Liver (tissue), 10 donors: ENCODE measurements at places on chromosomes 1 and 21.

- DNase-seq, result peak; percentile 19
Observed at GRCh38 chr1:29444782-29445729, 208.7 kb downstream of the PTPRU start.

DNA sequence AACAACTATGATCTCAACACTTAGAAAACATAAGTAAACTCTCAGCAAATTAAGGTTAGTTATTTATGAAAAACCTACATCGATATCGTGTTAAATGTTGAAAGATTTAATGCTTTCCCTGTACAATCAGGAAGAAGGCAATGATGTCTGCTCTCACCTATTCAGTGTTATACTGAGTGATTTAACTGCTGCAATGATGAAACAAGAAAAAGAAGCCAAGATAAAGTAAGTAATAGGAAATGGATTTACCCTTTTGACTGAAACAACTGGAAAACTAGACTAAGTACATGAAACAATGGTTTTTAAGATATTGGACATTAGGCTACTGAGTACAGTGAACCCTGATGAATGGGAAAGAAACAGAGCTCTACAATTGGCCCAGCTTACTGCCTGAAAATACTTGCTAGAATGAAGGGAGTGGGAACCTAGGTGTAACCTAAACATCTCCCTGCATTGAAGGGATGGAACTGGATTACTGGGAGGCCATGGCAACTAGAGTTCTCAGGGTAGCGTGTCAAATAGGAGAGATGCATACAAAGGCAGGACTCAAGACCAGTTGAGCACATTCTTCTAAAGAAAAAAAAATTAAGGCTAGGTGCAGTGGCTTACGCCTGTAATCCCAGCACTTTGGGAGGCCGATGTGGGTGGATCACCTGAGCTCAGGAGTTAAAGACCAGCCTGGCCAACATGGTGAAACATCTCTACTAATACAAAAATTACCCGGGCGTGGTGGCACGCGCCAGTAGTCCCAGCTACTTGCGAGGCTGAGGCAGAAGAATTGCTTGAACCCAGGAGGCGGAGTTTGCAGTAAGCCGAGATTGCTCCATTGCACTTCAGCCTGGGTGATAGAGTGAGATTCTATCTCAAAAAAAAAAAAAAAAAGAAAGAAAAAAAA, 37.3 kb downstream of the SNRPE start:
- no peak for DNase-seq

DNA sequence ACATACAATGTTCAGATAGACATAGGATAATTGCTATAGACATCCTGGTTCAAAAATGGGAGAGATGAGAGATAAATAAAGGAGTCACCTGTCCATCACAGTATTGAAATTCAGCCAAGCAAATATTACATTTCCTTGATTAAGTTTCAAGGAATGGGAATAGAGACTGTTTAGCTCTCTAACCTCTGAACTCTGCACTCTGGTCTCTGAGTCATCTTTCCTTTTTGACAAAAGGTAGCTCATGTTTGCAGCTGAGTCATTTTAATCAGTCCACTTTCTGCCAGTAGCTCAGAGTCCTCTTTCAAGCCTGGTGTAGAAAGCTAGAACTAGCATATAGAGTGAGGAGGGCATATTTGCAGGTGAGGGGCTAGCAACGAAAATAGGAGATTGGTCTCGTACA, 51.4 kb upstream of the GJA8 start:
- no peak for DNase-seq

GRCh38 chr1:156662005-156662799, 15.0 kb downstream of the NES start:
- DNase-seq, result no peak
